Stimulated activated CD8-positive, alpha-beta memory T cell treated with anti-CD3 and anti-CD28 coated beads, Interleukin-7, amount 100 ng/mL, for 1 hour (primary cell): ENCODE measurements at places on chromosomes 2 and 18.

GRCh38 chr2:102337481-102338386 is 17.9 kb upstream of the IL18R1 start:
- DNase-seq: no peak

DNA sequence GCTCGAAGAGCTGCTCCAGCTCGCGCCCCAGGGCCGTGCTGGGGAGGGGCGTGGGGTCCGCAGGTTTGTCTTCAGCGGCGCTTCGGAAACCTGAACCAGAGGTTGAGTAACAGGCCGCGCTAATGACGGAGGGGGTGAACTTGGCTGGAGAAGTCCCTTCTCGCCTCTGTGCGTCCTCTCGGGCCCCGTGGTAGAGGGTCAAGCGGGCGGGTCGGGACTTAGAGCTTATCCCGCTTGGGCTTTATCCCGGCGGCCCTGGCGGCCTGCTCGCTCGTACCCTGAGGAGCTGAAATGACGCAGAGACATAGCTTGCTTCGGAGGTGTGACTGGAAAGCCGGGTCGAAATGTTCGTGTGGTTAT is 479 bp downstream of the RNMT start:
- DNase-seq: no peak

DNA sequence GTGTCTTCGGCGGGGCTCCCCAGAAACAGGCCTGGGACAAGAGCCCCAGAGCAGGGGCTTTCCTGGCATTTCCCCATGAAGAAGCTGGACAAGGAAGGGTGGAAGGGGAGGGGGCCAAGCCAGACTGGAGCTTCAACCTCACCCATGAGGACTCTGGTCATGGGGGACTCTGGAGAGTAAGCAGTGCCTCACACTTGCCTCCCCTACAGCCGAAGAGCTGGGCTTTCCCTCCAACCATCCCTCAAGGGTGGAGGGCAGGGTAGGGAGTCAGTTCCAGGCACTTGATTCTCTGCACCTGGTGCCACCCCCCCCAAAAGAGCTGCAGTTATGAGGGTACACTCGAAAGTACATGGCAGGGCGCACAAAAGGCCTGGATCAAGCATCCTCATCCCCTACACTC is 246.6 kb downstream of the TFCP2L1 start:
- DNase-seq: no peak

GRCh38 chr2:205012961-205013360 is 467.7 kb downstream of the PARD3B start:
- no peak for DNase-seq

- DNase-seq: no peak
Observed at GRCh38 chr2:65317841-65318240, 90.2 kb downstream of the ACTR2 start.

DNA sequence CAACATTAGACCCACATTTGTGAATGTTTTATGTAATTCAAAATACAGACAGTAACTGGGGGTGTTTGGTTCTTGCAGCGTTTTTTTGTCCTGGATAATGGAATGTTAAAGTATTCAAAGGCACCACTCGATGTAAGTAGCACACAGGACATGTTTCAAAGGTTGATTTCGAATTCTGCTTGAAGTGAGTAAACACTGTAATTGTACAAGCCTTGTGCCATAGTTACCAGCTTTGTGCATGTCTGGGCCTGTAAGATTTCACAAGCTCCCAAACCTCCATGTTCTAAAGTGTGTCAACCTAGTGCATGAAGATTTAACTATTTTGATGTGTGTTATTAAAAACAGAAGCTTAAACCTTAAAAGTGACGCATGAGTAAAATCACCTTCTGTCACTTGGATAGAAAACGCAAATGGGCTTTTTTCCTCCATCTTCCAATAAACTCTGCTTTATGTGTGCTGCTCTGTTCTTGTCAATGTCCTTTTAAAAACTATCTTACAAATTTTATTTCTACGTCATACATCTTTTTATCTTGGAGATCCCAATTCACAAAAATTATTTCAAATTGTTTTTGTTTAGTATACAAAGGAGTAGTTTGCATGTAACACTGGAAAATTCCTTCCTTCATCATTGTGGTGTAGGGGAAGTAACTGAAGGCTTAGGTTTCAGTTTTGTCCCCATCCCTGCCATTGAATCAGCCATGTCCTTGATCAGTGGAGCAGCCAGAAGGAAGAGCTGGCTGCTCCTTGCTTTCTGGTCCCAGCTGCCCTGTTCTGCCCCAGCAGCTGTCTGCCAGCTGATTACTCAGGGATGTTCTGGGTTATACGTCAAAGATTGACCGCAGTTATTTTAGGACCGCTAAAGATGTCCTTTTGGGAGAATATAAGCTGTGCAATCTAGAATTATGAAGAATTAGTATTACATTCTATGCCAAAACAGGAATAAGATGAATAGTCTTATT is 119.2 kb downstream of the PRKRA start:
- DNase-seq: no peak

DNA sequence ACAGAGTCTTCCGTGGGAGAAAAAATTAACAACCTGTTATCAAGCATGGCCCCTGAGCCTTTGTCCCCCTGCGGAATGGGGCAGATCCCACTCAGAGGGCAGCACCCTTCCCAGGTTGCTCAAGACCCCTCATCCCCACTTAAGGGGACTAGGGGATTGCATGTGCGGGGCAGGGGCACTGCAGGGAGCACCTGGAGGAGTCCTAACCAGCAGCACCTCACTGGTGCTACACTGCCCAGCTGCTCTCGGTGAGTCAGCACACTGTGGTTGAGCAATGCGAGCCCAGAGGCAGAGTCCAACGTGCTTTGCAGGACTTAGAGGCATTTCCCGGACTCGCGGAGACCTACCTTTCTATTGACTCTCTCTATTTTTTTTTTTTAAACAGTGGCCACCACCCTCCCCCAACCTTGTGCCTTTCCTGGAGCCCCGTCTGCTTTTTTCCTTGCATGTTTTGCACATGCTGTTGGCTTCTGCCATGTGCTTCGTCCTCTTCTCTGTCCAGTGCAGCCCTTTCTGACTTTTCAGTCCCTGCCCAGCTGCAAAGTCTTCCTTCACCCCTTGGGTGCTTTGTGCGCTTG is 74.0 kb downstream of the IL1R2 start:
- DNase-seq: no peak

DNA sequence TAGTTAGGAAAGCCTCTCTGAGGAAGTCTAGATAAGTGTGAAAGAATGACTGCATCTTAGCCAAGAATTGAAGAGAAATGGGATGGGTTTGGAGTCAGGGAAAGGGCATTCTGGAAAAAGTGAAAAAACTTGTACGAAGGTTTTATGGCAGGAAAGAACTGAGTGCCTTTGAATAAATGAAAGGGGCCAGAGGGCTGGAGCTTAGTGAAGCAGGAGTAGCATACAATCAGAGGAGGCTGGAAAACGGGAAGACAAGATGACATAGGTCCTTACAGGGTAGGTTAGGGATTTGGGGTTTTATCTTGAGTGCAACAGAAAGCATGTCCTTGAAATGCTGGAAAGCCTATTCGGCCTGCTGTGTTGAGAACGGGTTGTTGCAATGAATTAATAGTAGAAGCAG is 152.6 kb upstream of the RND3 start:
- DNase-seq: no peak

DNA sequence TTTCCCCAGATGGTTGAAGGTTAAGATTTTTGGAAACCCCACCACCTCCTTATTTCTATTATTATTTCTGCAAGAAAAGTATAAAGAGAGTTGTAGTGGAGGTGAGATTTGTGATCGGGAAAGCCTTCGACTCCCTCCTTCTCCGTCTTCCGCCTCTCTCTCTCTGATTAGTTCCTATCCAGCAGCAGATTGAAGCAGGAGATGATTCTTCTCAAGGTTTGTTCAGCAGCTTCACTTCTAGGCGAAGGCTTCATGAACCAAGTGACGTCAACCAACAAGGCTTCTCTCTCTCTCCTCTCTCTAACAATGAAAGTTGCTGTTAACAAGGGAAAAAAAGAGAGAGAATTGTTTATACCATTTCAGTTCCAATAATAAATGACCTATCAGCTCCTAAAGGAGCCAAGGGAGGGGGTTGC is at the start of gene BAZ2B:
TSS of gene BAZ2B (minus strand) at position 263 of the 416 bp plus-strand sequence. CDS start 137,829 bp downstream, outside the sequence.
- no peak for DNase-seq

- no peak for DNase-seq
Observed at GRCh38 chr2:126381091-126381490, 274.9 kb upstream of the GYPC start.

DNA sequence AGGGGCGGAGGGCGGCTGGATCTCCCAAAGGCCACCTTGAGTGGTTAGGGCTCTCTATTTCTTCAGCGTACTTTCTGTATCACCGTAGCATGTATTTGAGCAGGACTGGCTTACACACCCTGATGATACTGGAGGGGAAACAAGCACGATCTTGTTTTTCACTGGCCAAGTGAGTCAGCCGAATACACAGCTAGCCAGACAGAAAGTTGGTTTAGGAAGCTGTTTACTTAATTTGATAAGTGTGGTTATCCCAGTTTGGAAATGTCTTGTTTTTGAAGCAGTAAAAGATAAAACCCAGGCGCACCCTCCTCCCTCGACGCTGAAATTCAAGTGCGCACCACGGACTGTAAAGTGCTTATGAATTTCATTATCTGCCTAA is 582 bp downstream of the RIOK3 start:
- no peak for DNase-seq

DNA sequence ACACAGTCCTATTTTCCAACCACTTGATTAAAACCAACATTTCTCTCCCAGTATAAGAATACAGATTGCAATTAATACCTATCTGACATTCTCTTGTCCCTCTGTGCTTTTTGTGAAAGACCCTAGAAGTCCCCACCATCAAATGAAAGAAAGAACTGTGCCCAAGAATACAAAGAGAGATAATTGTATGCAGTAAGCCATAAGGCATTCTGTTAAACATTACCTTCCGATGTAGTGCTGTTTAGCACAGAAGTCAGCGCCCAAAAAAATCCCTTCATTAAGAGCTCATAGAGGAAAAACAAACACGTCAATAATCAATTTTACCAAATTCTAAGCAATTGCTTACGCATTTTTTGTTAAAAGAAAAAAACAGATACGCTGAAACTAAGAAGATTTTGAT is 41.1 kb downstream of the ZNF516 start:
- no peak for DNase-seq

DNA sequence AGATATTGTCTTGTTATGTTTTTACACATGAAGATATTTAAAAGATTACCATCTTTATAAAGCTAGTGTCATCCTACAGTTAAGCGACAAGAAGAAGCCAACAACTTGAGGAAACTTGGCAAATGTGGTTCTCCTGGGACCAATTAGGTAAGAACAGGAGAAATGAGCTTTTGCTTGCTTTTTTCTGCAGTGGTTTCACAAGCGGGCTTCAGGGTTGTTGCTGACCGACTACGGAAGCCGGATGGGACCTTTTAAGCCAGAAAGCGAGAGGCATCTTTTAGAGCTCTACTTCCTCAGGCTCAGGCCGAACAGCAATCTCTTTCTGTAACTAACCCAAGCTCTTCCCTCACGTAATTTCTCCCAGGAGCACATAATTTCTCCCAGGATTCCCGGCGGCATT is 256.5 kb downstream of the CNTNAP5 start:
- no peak for DNase-seq

DNA sequence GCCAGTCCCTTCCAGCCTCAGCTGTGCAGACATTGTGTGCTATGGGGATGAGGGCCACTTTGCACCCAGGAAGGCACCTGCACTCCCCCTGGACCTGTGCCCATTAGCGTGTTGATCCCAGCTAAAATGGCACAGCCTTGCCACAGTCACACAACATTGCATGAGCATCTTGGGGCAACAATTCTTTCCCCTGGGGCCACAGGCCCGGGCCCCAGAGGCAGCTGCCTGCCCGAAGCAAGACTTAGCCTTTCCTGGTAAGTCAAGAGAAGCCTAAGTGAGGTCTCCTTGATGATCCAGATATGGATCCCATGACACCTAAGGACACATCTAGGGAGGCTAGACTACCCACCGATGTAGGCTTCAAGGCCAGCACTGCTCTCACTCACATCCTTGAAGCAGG is 202.1 kb downstream of the BCL11A start:
- no peak for DNase-seq

- DNase-seq: no peak
Observed at GRCh38 chr2:16332681-16333557, 332.7 kb downstream of the CYRIA start.

DNA sequence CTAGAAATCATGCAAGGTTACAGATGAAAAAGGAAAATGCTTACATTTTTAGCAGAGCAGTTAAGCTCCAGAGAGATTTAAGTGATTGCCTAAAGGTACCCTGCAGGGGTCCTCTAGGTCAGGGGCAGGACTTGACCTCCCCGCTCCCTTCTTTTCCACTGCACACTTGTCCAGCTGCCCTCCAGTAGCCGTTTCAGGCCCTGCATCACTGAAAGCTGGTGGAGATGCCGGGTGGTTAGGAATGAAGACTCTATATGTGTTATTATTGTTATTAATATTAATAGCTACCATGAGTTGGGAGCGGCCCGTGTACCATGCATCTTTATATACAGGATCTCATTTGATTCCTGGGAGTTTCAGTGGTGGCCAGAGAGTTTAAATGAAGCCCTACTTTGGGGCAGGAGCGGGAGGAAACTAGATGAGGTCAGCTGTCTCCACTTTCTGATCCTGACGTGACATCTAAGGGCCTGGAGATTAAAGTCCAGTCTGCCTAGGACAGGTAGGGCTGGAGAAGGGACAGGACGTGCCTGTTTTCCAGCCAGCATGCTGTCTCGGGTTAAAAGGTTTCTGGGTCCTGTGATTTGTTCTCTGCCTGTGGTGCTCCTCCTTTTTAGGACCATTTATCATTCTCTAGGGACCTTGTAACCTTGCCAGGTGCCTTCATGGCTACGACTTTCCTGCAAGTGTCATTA is 2.1 kb downstream of the TMEM37 start:
- DNase-seq: no peak

GRCh38 chr2:79776461-79776860 is 263.6 kb downstream of the CTNNA2 start:
- no peak for DNase-seq

- no peak for DNase-seq
Observed at GRCh38 chr2:107592280-107592624, 234.4 kb upstream of the RGPD4 start.

DNA sequence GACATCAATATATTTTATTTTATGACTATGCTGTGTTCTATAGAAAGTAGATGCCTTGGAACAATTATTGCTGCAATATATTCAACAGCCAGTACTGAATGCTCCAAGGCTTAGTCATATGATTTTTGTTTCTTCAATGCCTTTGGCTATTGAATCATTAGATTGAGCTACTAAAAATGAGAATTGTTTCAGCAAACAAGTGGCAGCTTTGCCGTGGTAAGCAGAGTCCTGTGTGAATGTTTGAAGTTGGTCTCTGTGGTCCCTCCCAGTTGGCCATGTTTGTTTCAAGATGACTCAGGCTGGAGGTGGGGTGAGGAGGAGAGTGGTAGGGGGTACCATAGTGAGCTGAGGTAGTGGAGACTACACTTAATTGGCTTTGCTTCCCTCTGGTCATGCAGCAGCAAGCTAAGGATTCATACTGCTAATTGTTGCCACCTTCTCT is 198.6 kb upstream of the EPAS1 start:
- DNase-seq: no peak

- no peak for DNase-seq
Observed at GRCh38 chr18:60873708-60874107, 459.5 kb upstream of the CDH20 start.

DNA sequence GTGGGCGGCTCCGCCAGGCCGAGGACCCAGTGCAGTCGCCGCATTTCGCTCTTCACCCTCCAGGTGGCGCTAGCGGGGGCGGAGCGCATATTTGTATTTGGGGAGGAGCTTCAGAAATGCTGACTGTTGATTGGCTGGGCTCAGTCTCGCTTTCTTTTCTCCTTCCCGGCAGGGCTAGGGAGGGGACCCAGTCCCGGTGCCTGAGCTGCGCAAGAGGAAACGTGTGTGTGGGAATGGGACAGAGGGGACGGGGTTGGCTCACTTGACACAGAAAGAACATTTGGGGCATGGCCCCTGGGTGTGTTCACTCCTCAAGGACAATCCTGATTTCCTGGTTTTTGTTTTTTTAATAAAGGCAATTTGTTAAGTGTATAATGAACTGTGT is 20.3 kb upstream of the DNMT3A start:
- DNase-seq: peak; percentile 91

- DNase-seq: no peak
Observed at GRCh38 chr2:103327966-103328365, 566.1 kb downstream of the TMEM182 start.
